ENCODE measurements at places on chromosomes 11 and 22.

DNA sequence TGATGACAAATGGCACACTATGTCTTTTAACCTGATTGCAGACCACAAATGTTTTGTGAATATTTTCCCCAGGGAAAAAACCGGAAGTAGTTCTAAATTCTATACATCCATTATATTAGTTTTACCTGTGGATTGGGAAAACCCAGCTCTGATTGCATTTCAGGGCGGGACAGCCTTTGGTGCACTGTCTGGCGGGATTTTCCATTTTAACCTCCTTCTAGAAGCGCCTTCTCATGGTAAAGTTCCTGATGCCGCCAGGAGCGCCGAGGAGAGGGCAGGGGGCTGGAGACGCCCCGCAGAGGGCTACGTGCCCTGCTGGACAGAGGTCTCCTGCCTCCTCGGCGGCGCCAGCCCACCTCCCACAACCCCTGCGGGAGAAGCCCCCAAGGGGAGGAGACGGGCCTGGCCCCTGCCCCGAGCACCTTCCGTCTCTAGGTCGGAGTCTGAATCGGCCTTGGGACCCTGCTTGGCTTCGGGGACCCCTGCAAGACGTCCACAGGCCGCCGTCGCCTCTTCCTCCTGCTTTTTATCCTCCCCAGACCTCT, 1.2 kb upstream of the P2RX6 start:
- no peak for DNase-seq

DNA sequence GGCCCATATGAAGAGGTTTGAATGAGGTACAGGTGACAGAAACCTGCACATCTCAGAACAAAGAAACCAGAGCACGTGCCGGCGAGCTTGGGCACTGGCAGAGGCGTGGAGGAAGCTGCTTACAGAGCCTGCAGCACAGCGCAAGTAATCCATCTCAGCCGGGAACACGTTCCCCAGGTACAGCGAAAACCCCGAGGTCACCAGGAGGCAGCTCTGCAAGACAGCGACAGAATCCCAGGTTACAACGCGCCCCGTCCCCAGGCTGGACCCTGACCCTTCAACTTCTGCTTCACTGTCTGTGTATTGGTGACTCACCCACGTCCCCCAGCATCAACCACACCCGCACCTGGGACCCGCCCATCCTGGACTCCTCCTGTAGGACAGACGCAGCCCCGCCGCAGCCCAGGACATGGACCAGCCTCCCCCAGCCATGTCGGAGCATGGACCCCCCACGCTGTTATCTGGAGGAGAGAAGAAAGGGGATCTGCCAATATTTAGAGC, 2.2 kb downstream of the MLC1 start:
- DNase-seq: no peak

- DNase-seq: no peak
Measured at GRCh38 chr11:2311353-2312133, 9.7 kb downstream of the TSPAN32 start.

DNA sequence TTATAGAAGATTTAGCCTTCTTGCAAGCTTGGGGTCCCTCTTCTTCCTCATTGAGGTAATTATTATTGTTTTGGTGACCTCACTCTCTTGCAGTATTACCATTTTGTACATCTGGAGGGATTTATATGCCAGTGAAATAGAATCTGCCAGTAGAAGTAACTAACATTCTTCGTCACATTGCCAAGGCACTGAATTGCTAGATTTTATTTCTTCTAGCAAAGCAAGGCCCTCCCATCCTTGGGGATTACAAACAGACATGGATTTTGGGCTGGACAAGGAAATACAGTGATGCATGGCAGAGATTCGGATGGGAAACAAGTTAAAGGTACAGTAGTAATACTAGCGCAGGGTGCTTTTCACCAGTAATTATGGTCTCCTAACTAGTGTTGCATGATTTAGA, 7.8 kb downstream of the ADAMTS15 start:
- DNase-seq: no peak

DNA sequence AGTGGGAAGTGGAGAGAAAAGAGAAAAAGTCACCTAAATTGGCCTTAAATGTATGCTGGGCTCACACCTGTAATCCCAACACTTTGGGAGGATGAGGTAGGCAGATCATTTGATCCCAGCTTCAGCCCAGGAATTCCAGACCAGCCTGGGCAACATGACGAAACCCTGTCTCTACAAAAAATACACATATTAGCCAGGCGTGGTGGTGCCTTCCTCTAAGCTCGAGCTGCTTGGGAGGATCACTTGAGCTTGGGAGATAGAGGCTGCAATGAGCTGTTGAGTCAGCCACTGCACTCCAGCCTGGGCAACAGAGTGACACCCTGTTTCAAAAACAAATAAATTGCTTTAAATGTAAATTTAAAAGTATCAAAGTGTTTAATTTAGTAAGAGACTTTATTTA, 3.9 kb downstream of the CBL start:
- no peak for DNase-seq

GRCh38 chr11:43712676-43713075, 32.1 kb downstream of the HSD17B12 start:
- DNase-seq: no peak

DNA sequence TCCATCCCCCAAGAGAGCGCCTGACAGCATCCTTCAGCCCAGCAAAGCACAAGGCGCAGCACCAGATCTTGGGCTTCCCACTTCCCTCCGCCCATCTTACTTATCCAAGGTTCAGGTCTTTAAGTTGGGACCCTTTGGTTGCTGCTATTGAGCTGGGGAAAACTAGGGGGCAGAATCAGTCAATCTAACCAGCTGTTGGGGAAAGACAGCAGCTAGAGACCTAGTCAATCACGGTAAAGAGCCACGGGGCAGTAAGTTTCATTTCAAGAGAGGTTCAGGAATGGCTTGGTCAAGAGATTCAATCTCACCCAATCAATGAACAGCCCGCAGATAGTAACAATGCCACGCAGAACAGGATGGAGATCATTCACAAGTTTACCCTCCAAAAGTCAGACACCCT, 1.7 kb downstream of the ABTB2 start:
- DNase-seq: no peak

- no peak for DNase-seq
Measured at GRCh38 chr11:44861849-44862557, 88.7 kb downstream of the TP53I11 start.

DNA sequence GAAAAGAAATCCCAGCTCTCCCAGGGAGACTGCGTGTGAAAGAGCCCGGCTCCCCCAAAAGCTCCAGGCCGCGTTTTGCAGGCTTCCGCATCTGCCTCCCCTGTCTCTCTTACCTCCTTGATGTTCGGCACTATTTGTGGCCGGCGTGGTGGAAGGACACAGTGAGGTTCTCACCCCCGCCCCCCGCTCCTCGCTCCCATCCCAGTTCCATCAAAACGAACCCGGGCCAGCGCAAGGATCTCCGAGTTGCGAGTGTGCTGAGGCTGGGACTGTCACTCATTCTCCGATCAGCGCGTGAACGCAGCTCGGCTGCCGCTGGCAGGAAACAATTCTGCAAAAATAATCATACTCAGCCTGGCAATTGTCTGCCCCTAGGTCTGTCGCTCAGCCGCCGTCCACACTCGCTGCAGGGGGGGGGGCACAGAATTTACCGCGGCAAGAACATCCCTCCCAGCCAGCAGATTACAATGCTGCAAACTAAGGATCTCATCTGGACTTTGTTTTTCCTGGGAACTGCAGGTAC, at the start of gene NCAM1:
TSS of gene NCAM1 (plus strand) at position 275 of the 523 bp plus-strand sequence.
- peak; percentile 31 for DNase-seq

- no peak for DNase-seq
Measured at GRCh38 chr22:48256041-48256739, 1493.7 kb downstream of the TBC1D22A start.

DNA sequence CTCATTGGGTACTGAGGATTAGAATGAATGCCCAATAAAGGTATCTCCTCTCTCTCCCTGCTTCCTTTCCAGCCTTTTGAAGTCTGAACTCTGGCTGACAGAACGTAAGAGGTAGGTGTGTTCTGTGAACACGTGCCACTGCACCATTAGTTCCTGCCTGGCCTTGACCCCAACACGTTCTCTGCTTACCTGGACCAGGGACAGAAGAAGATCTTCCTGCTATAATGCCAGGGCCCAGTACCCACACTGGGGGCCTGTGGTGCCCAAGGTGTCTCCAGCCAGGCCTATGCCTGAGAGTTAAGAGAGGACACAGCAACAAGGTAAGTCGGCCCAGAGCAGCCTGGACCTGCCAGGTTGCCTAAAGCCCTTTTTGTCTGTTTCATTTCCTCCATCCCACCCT, 147.7 kb upstream of the TIMP3 start:
- no peak for DNase-seq

DNA sequence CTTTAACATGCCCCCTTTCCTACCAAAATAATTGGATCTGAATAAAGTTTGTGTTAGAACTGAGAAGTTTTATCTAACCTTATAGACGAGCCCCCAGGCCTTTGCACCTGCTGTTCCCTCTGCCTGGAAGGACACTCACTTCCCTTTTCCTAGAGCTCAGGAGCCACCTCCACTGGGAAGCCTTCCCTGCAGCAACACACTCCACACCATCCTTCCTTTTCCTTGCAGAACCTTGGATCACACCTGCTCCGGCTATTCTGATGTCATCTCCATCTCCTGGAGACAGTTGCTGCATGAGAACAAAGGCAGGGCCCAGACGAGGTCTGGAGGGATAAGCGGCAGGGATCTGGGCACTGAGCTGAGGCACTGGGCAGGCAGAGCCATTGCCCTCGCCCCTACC, 22.6 kb upstream of the MYOD1 start:
- no peak for DNase-seq

DNA sequence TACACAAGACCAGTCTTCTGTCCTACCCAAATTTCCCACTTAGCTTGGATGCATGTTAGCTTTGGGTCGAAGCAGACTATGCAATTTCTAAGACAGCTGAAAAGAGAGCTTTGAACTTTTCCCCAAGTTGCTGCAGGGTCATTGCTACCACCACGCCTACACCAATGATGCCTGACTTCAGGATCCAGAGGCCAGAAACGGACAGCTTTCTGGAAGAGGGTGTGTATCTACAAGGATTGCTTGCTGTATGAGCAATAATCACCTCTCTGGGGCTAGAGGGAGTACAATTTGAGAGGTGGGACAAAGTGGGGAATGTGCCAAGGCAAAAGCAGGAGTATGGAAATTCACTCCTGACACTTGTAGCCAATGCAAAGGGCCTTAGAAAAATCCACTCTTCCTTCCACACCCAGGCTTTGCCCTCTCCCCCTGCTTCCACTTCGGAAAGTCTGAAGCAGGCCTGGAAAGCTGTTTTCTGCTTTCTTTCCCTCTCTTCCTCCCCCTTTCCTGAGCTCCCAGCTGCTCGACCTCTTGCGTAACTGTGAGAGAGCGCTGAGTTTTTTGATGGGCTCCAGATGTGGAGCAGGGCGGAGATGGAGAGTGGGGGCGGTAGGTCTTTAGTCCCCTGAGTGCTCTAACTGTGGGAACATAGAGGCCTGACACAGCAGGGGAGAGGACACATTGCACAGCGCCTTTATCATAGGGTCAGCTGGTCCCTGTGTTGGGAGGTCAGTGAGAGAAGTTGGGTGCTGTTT, 2.1 kb upstream of the PHLDB1 start:
- no peak for DNase-seq

Data from amygdala (tissue), 56 donors.